ENCODE measurements at places on chromosomes 7 and 10. TPM values are rescaled to one million over a fixed set of nuclear protein-coding genes. Genes with fewer than 3 reads are reported as not detected.

The GJD4 gene
- total RNA-seq, result not detected

- DNase-seq, result no peak
These were observed 516.7 kb upstream of the MGMT start for GRCh38 chr10:128950159-128950915.

DNA sequence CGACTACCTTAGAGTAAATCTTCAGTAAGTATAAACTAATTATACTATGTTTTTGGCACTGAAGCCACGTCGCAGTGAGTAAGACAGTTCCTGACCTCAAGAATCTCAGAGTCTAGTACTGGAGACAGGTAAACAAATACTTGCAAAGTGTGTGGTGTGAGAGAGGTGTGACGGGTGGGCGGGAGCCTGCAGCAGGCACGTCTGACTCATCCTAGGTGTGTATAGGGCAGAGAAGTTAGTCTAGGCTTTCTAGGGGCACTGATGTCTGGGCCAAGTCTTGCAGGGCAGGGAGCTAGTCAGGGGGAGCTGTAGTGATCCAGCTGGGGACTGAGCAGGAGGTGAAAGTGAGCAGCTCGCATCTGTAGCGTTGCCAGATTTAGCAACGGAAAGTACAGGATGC, 35.9 kb upstream of the SFTPD start:
- no peak for DNase-seq

GRCh38 chr10:129288999-129289584, 177.9 kb upstream of the MGMT start:
- DNase-seq, result no peak

DNA sequence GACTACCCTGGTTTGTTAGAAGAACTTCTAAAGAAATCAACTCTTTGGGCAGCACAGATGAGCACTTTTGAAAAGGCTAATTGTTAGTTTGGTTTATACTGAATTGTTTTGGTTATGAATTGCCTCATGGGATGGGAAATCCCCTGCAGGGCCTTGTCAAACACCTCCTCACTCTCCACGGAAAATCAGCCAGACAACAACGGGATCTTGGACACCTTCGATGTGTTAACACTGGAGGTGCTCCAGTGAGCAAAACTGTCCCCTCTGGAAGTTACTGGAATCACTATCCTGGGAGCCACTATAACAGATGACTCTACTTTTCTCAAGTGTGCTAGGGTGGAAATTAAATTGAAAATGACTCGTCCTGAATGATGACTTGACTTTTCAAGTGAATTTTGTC, 38.7 kb downstream of the CDK6 start:
- DNase-seq, result peak; percentile 63

The ANKRD61 gene
- 0.23 TPM for total RNA-seq

The SMKR1 gene
- total RNA-seq, result 0.71 TPM

Measured in LHCN-M2 (cell line).